Stimulated activated CD8-positive, alpha-beta memory T cell treated with anti-CD3 and anti-CD28 coated beads, Interleukin-2, amount 100 ng/mL, for 48 hours (primary cell): ENCODE measurements at places on chromosomes 4 and X.

DNA sequence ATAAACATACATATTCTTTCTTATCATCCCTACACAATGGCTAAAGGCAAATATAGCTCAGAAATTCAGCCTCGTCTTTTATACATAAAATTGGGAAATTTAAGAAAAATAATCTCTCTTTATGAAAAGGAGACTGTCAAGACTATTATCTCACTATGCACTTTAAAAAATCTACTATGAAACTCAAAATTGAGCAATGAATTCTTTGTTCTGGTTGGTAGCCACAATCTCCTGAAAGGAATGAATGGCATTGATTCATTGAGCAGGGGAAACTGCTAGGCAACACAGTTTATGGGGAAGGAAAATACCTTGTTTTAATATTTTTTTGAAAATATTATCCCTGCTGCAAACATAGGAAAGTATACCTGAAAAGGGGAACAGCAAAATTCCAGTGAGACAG lies 397.1 kb downstream of the RAB28 start:
- no peak for DNase-seq

DNA sequence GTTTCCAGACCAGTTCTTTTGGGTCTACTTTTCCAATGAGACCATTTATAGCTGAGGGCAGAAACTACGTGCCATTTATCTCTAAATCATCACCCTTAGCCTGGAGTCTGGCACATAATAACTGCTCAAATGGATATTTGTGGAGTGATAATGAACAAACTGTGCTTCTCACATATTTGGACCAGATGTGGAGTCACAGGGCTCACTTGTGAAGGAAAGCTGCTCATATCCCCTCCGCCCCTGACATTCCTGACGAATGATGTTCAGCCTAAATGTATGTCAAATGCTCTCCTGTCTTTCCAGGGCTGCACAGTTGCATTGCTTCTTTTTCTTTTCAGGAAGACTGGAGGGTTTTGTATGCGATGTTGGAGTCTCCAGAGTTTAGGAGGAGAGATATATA lies 110.1 kb downstream of the GBA3 start:
- no peak for DNase-seq

DNA sequence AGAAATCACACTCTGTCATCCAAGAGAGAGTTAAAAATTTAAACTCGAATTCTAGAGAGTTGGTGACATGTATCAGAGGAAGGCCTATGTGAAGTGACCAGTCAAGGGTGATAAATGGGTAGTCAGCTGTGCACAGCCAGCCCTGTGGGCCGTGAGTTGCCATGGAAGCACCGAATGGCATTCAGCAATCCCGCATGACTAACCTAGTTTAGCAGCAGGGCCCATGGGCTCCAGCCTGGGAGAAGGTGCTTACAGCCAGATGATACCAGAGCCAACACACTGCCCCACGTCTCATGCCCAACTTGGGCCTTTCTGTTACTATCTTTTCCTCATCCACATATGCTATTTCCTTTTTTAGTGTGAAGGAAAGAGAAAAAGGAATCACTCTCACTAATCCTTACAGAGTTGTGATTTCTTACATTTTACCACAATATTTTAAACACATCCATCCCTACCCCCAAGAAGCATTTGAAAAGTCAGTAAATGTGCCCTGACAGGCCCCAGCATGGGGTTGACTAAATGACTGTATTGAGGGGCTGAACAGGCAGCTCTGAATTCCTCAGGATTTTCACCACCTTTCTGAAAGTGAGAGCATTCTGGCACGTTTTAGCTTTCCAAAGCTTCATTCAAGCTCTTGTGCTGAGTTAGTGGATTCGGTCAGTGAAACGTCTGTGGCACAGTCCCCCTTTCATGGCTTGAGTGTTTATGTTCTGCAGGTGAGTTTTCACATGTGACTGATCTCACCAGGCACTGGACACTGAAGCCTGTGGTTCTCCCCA lies 104.2 kb downstream of the AFF1 start:
- DNase-seq = no peak

- DNase-seq = no peak
Observed at GRCh38 chrX:153504445-153505016, 9.8 kb downstream of the BGN start.

DNA sequence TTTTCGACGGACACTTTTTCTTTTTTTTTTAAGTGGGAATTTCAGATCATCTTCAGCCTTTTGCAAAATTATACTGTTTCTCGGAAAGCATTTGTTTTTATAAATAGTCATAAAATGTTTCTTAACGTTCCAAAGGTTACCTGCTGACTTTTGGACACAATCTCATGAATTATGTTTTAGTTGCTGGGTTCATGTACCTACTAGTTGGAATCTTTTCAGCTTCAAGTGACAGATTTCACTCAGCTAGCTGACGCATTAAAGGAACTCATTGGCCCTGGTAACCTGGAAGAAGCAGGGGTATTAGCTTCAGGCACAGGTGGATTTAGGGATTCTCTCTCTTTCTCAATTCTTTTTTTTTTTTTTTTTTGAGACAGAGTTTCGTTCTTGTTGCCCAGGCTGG lies 66.5 kb downstream of the TMEM131L start:
- no peak for DNase-seq
